NCI-H460 (cell line): ENCODE measurements at places on chromosomes 1 and 21. TPM values are rescaled to one million over a fixed set of nuclear protein-coding genes. Genes with fewer than 3 reads are reported as not detected.

DCST1 gene
- not detected in 2 replicates for total RNA-seq

DNA sequence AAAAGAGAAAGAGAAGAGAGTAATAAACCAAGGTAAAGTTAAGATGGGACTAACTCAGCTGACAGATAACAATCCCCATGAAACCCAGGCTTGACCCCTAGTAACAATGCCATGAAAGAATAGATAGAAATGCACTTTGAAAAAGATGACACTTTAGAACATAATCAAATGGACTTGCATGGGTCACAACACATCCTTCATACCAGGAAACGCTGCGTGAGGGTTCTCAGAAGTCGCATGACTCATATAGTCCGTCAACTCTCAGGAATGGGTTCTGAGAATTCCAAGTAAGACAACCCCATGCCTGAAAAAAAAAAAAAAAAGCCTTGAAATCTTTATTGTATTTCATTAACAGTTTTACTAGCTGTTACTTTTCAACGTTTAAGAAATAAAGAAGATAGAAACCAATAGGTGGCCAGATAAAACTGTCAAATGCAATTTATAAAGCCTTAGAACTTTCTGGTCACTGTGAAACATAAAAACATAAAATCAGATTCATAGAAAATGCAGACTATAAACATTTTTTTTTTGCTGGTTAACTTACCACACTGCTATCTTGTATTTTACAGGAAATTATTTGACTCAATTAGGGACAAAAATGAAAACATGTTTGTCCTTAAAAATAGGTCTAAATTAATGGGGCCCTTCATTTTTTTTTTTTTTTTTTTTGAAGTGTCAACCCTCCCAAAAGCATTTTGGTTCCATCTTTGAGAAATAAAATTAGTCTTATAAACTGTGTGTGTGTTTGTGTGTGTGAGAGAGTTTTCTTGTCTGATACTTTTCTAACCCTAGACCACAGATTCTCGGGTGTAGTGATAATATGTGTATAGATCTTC lies 202.1 kb downstream of the NCAM2 start:
- peak; percentile 68 for DNase-seq

DNA sequence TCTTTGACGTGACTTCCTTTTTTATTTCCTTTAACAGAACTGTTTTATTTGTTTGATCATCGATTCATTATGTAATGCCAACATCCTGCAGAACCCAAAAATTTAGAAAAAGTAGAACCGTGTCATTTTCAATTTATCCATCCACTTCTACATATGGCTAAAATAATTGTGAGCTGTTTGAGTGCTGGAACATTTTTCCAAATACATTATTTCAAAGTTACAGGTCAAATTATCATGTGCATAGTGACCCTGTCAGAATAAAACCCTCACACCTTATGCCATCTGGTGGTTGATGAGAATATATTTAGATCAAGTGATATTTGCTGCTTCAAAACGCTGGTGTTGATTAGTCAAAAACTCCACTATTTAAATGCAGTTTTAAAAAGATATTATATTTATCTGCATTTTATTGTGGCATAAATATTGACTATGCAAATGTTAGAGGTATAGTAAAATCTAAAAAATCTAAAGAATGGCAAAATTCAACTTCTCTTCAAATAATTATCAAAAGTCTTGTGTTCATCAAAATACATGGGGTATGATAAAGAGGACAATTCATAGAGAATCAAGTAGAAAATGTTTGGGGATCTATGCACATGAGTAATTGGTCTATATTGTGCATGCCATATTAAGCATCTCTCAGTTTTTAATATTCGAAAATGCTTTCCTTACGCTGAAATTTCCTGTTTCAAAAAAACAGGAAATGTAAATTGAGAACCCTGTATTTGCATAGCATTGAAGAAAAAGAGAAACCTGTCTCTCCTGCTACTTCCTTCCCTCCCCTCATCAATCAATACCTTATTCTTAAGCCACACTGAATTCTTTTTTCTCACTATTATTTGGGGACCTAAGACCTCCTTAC lies 39.7 kb downstream of the UBE2U start:
- peak; percentile 53 for DNase-seq

- DNase-seq, result no peak
Observed at GRCh38 chr1:176799327-176799726, 336.4 kb downstream of the PAPPA2 start.

GRCh38 chr1:203168256-203168786 lies 7.3 kb downstream of the MYBPH start:
- DNase-seq, result no peak

- no peak for DNase-seq
Observed at GRCh38 chr1:76593618-76594017, 273.7 kb upstream of the ST6GALNAC5 start.

VWA5B1 gene
- total RNA-seq, result not detected in 2 replicates

ITGB2 gene
- 0.84 and 0.92 TPM in 2 replicates for total RNA-seq
